ENCODE measurements at places on chromosomes 2 and 18. TPM values are rescaled to one million over a fixed set of nuclear protein-coding genes. Genes with fewer than 3 reads are reported as not detected.

- no peak for DNase-seq
Observed at GRCh38 chr2:224551693-224552092, 33.5 kb downstream of the CUL3 start.

DNA sequence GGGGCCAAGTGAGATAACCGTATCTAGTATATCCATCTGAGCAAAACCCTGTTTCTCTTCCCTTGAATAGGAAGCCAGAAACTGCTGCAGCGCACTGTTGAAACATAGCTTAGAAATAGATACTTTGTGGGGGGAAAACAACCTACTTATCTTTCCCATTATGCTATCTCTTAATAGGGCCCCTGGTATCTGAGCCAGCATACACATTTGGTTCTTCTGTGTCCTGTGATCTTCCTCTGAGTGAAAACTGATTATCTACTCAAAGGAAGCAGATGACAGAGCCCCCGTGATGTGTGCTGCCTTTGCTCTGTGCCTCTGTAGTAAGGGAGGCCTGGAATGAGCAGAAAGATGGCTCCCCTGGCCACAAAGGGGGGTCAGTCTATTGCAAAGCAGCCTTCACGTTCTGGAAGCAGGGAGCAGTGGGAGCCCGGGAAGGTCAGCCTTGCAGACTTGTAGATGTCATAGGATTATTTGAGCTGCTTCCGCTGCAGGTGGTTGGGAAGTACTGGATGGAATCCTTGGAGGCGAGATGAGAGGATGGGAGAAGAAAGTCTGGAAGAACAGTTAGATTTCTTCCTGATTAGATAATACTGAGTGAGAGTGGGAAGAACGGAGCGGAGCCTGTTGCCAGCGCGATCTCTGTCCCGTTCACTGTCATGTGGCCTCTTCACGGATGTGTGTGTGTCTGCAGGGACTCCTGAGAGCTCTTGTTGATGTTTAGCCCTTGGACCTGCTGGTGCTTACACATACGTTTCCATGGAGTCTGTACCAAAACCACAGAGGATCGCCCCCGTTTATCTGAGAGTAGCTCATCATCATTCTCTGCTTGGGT, 150.1 kb downstream of the AGAP1 start:
- no peak for DNase-seq

DNA sequence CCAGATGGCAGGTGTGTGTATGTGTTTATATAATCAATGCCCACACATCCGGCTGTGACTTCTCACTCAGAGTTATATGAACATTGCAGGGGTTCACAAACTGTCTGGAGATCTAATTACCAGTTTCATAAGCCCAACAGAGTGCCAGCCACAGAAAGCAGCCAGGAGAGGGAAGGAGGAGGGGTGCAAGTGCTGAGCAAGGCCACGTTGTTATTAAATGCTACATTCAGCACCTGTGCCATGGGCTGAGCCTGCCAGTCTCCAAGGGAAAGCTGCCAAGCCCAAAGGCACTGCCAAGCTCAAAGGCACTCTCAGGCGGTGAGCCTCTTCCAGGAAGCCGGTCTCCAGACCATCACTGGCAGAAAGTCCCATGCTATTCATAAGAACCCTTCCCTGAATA, 17.4 kb downstream of the XDH start:
- DNase-seq = no peak

- DNase-seq = no peak
Observed at GRCh38 chr2:3178578-3179031, 199.0 kb downstream of the EIPR1 start.

Gene EFR3B
- 5.7 TPM for polyA plus RNA-seq

GRCh38 chr2:208657468-208657867, 250.9 kb downstream of the PTH2R start:
- DNase-seq = no peak

- no peak for DNase-seq
Observed at GRCh38 chr18:5542515-5543035, 1.2 kb downstream of the EPB41L3 start.

Measured in left renal pelvis (tissue), 4 donors.